Prostate gland (tissue), 2 donors: ENCODE measurements at places on chromosomes 3 and 15.

- H3K36me3 ChIP-seq = no peaks in the 10 kb centered on the region
- no peak overlapping the region for H3K27ac ChIP-seq
- H3K4me3 ChIP-seq = no peak overlapping the region
- H3K4me1 ChIP-seq = no peaks in the 10 kb centered on the region
- no peaks in the 10 kb centered on the region for H3K27me3 ChIP-seq
- no peak for DNase-seq
Measured at GRCh38 chr3:141900343-141900742, 23.9 kb downstream of the ATP1B3 start.

- DNase-seq = no peak
- peaks cover 6% of the 10 kb centered on the region for H3K27me3 ChIP-seq
- no peak overlapping the region for H3K4me3 ChIP-seq
- no peak overlapping the region for H3K27ac ChIP-seq
- H3K4me1 ChIP-seq = no peaks in the 10 kb centered on the region
Measured at GRCh38 chr3:13673207-13673606, 124.3 kb downstream of the FBLN2 start.

- H3K4me1 ChIP-seq = no peaks in the 10 kb centered on the region
- H3K36me3 ChIP-seq = no peaks in the 10 kb centered on the region
- DNase-seq = no peak
- H3K4me3 ChIP-seq = no peak overlapping the region
- H3K27me3 ChIP-seq = no peaks in the 10 kb centered on the region
Measured at GRCh38 chr3:188749010-188749617, 422.7 kb upstream of the TPRG1 start.

- DNase-seq = no peak
- H3K27me3 ChIP-seq = no peaks in the 10 kb centered on the region
- H3K4me1 ChIP-seq = no peaks in the 10 kb centered on the region
- H3K27ac ChIP-seq = no peak overlapping the region
Measured at GRCh38 chr3:115551016-115551415, 72.3 kb upstream of the GAP43 start.

DNA sequence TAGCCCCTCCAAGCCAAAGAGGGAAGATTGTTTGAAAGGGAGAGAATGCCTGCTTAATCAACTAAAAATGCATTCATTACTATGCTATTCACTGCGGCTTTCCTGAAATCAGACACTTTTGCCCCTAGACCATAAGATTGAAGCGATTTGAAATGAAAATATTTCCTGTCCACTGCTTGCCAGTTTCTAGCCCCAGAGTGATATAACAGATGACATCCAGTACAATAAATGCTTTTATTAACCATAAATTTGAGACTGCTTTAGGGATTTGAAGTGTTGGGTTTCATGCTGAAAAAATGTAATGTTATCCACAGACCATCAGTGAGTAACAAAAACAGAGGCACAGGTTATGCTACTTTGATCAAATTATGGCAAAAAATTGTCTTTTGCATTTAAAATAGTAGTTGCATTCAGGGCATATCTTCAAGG, 14.1 kb downstream of the IL17RD start:
- no peak overlapping the region for H3K27ac ChIP-seq
- H3K4me1 ChIP-seq = no peaks in the 10 kb centered on the region
- DNase-seq = no peak
- no peaks in the 10 kb centered on the region for H3K36me3 ChIP-seq

- H3K36me3 ChIP-seq = no peaks in the 10 kb centered on the region
- H3K27ac ChIP-seq = no peak overlapping the region
- H3K4me3 ChIP-seq = no peak overlapping the region
- H3K4me1 ChIP-seq = peaks cover 15% of the 10 kb centered on the region
- DNase-seq = no peak
Measured at GRCh38 chr15:62900071-62900802, 142.3 kb upstream of the TPM1 start.

DNA sequence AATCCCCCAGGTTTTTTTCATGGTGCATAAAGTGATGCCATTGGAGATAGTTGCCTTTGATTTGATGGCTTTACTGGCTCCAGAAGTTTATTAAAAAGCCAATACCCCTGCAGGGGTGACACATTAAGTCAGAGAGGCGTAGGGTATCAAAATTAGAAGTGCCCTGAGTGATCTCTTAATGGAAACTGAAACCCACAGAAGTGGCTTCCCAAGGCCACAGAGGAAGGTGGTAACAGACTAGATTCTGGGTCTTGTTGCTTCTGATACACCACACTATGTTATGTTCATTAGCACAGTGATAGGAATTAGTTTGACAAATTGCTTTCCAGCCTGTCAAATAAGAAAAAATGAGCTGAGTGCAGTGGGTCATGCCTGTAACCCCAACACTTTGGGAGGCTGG, 112.3 kb downstream of the IQCH start:
- no peaks in the 10 kb centered on the region for H3K27me3 ChIP-seq
- H3K4me1 ChIP-seq = no peaks in the 10 kb centered on the region
- no peak overlapping the region for H3K27ac ChIP-seq
- no peaks in the 10 kb centered on the region for H3K36me3 ChIP-seq
- no peak for DNase-seq

- no peak for DNase-seq
- no peaks in the 10 kb centered on the region for H3K36me3 ChIP-seq
- H3K27me3 ChIP-seq = no peaks in the 10 kb centered on the region
- H3K4me1 ChIP-seq = no peaks in the 10 kb centered on the region
Measured at GRCh38 chr15:34802803-34803750, 7.7 kb upstream of the ACTC1 start.

- no peak for DNase-seq
- no peaks in the 10 kb centered on the region for H3K4me1 ChIP-seq
- H3K36me3 ChIP-seq = no peaks in the 10 kb centered on the region
- no peak overlapping the region for H3K27ac ChIP-seq
- no peaks in the 10 kb centered on the region for H3K27me3 ChIP-seq
- no peak overlapping the region for H3K4me3 ChIP-seq
Measured at GRCh38 chr3:179642871-179643270, 10.0 kb upstream of the USP13 start.

- no peak overlapping the region for H3K27ac ChIP-seq
- H3K27me3 ChIP-seq = no peaks in the 10 kb centered on the region
- no peak for DNase-seq
- no peaks in the 10 kb centered on the region for H3K4me1 ChIP-seq
- H3K4me3 ChIP-seq = no peak overlapping the region
Measured at GRCh38 chr3:17911986-17912760, 169.7 kb upstream of the TBC1D5 start.

DNA sequence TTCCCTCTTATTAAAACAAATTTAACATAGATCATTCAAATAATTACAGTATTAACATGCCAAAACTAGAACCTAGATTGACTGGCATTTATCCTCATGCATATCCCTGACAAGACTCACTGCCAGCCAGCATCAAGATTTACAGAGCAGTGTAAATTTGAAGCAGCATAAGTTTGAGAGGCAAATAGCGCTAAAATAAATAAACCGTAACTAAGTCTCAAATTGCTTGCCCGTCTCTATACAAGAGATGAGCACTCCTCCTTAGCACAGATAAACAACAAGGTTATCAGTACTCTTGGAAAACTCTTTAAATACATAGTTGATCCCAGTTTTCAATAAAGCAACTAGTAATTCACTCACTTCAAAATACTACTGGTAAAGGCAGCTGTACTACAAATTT, 29.6 kb downstream of the MSL2 start:
- DNase-seq = no peak
- H3K4me1 ChIP-seq = no peaks in the 10 kb centered on the region
- no peak overlapping the region for H3K27ac ChIP-seq
- H3K36me3 ChIP-seq = no peaks in the 10 kb centered on the region

DNA sequence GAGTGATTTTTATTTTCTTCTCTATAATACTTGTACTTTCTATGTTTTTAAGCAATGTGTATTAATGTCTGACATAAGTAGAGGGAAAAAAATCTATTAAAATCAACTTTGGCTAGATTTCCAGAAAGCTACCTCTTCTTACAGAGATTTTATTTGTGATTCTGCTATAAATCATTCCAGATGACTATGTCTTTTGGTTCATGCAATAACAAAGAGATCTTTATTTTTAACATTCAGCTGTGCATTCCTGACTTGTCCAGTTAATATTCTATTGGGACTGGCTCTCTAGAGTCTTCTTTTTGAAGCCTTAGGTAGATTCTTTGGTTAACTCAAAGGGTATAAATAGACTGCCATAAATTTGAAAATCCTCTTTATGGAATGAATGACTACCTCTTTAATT, 74.3 kb upstream of the ARPP21 start:
- DNase-seq = no peak
- no peak overlapping the region for H3K4me3 ChIP-seq
- H3K27ac ChIP-seq = no peak overlapping the region
- no peaks in the 10 kb centered on the region for H3K4me1 ChIP-seq
- no peaks in the 10 kb centered on the region for H3K27me3 ChIP-seq
- no peaks in the 10 kb centered on the region for H3K36me3 ChIP-seq

- no peaks in the 10 kb centered on the region for H3K27me3 ChIP-seq
- H3K27ac ChIP-seq = no peak overlapping the region
- no peaks in the 10 kb centered on the region for H3K36me3 ChIP-seq
- no peak overlapping the region for H3K4me3 ChIP-seq
Measured at GRCh38 chr3:101270149-101270548, 50.2 kb downstream of the IMPG2 start.

- no peaks in the 10 kb centered on the region for H3K27me3 ChIP-seq
- no peaks in the 10 kb centered on the region for H3K36me3 ChIP-seq
- no peaks in the 10 kb centered on the region for H3K4me1 ChIP-seq
- DNase-seq = no peak
Measured at GRCh38 chr3:83092521-83093221, 1331.2 kb upstream of the GBE1 start.

GRCh38 chr3:32597656-32598055, 27.0 kb upstream of the DYNC1LI1 start:
- H3K4me3 ChIP-seq = no peak overlapping the region
- no peaks in the 10 kb centered on the region for H3K36me3 ChIP-seq
- no peak overlapping the region for H3K27ac ChIP-seq
- no peak for DNase-seq
- H3K4me1 ChIP-seq = no peaks in the 10 kb centered on the region

DNA sequence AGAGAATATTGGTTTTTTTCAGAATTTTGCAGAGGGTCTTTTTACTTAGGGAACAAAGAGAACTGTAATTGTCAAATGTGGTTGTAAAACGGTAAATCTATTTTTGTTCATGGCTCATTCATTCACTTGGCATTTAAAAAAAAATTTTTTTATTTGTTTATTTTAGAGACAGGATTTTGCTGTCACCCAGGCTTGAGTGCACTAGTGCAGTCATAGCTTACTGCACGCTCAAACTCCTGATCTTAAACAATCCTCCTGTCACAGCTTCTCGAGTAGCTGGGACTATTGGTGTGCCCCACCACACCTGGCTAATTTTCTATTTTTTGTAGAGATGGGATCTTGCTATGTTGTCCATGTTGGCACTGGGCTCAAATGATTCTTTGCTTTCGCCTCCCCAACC, 301.8 kb downstream of the LPP start:
- no peak overlapping the region for H3K27ac ChIP-seq
- H3K36me3 ChIP-seq = no peaks in the 10 kb centered on the region
- H3K27me3 ChIP-seq = no peaks in the 10 kb centered on the region
- DNase-seq = no peak

- no peaks in the 10 kb centered on the region for H3K4me1 ChIP-seq
- no peak for DNase-seq
- H3K27ac ChIP-seq = no peak overlapping the region
- H3K27me3 ChIP-seq = no peaks in the 10 kb centered on the region
- no peak overlapping the region for H3K4me3 ChIP-seq
- no peaks in the 10 kb centered on the region for H3K36me3 ChIP-seq
Measured at GRCh38 chr15:37931321-37931720, 3.1 kb upstream of the TMCO5A start.
